CD4-positive, alpha-beta T cell treated with Interleukin-17A for 1 hour (primary cell): ENCODE measurements at places on chromosomes 13 and 19.

DNA sequence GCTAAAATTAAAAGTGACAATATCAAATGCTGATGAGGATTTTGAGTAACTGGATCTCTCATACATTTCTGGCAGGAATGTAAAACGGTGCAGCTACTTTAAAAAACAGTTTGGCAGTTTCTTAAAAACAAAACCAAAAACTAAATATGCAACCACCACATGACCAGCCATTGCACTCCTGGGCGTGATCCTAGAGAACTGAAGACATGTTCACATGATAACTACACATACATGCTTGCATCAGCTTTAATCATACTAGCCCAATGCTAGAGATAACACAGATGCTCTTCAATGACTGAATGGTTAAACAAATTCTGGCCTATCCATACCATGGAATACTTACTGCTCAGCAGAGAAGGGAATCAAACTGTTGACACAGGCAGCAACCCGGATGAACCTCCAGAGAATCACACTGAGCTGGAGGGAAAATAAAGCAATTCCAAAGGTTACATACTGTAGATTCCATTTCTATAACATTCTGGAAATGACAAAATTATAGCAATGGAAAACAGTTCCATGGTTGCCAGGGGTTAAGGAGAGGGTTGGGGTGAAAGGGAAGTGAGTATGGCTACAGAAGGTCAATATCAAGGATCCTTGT, 25.5 kb upstream of the NAXD start:
- DNase-seq = no peak

DNA sequence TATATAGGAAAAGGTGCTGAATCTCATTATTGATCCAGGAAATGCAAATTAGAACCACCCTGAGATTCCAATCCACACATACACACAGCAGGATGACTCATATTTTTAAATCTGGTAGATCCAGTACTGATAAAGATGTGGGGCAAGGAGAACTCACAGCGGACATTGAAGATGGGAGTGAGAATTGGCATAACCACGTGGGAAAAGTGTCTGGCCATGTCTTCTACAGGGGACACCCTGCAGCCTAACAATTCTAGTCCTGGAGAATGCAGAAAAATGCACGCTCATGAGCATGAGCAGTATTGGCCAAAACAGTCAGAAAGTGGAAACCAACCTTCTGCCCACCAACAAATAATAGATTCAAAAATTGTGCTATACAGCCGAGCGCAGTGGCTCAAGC, 13.5 kb upstream of the BCL3 start:
- DNase-seq = no peak

DNA sequence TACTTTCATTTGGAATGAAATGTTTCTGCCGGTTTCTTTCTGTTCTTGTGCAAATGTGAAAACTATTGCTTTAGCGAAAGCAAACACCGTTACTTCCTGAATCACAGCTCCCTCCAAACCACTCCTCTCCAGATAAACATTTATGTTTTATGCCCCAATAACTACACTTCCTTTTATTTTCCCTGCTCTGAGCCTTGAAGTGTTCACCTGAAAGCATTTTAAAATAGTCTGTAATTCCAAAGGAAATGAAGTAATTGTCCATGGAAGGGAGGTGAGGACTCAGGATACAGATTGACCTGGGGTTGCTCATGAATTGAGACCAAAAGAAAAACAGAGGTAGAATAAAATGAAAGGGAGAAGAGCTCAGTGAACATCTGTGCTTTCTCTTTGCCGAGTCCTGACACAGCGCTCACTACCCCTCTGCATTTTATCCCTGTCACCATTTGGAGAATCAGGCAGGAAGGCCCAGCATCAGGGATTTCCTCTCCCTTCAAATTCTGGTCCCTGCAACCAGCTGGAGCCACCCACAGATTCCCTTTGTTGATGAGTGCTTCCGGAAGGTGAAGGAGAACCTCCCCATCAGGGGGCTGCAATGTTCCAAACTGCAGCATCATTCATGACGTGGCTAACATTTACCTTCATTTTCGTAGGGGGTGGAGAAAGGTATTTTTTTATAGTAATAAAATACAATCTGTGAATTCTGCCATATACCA, 171.9 kb downstream of the ITGBL1 start:
- DNase-seq = no peak

- no peak for DNase-seq
These were observed 657.4 kb upstream of the ATXN8OS start for GRCh38 chr13:69450245-69450644.

DNA sequence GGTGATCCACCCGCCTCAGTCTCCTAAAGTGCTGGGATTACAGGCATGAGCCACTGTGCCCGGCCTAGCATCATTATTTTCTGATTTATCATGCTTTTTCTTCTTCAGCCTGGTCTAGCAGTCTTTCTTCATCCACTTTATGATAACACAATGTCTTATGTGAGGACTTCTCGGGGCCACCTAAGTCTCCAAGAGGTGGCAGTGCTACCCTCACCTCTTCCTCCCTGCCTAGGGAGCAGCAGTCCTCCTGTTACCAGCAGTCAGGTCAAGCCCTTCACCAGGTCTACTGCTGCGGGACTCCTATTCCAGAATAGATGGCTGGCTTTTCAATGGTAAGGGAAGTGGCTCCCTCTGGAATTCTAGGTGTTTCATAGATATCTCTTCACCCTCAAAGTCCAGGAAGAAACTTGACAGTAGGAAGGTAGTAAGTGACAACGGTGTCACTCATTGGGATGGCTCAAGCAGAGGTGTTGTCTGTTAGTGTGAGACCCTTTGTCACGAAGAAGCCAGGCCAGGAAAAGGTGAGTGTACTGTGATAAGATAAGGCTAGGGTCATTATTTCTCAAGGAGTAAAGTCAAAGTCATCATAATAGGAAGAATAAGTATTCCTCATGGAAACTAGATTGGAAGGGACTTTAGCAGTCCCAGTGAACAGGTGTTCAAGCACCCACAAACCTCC, 164.0 kb downstream of the KLF5 start:
- no peak for DNase-seq

DNA sequence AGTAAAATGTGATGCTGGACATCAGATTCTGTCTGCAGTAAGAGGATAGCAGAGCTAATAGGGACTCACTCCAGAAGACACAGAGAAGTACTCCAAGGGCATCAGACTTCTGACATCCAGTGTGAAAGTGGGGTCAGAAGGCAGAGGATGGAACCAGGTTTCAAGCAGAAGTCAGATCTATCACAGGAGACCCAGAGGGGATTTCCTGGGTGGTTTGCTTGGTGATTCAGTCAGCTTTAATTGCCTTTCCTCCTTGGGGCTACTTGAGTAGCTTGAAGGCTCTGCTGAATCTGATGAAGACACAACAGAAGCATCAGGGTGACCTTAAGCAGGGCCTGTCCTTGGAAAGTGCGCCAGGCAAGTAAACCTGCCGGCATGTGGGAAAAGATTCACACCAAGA, 300.6 kb downstream of the COG6 start:
- DNase-seq = peak; percentile 30

DNA sequence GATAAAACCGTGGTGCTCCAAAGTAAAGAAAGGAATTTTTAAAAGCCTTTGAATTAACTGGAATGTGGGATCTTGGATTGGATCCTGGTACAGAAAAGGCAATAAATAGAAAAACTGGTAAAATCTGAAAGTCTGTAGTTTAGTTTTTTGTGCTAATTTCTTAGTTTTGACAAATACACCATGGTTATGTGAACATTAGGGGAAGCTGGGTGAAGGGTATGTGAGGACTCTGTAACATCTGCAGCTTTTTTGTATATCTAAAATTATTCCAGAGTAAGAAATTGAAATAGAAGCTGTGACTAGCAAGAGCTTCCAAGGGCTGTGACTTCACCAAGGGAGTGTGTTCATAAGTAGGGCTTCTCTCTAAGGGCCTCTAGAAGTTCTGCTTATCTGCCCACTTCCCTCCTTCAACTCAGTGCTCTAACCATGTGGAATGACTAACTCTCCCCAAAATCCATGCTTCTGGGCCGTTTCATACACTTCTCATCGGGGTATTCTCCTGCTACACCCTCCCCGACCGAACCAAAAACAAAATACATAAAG, 26.5 kb downstream of the ARHGAP35 start:
- no peak for DNase-seq

DNA sequence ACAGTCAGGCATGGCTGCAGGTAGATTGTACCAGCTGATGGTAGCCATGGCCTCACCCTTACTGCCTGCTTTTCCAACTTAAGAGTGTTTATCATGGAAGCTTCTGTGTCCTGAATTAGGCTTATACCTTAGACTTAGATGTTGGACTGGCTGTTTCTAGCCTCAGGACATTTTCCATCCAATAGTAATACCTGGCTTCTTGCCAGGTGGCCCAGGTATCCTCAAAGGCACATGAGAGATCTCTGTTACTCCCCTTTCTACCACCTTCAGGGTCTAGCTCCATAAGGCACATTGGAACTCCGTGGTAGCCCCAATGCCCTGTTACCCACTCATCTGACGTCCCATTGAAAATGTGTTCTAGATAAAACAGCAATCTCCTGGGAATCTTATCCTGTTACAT, 407.5 kb downstream of the SPRY2 start:
- DNase-seq = no peak

- DNase-seq = no peak
These were observed 26.5 kb downstream of the MYCBP2 start for GRCh38 chr13:77300176-77301037.

- DNase-seq = no peak
These were observed 2.6 kb upstream of the ZNF559 start for GRCh38 chr19:9321338-9321737.

DNA sequence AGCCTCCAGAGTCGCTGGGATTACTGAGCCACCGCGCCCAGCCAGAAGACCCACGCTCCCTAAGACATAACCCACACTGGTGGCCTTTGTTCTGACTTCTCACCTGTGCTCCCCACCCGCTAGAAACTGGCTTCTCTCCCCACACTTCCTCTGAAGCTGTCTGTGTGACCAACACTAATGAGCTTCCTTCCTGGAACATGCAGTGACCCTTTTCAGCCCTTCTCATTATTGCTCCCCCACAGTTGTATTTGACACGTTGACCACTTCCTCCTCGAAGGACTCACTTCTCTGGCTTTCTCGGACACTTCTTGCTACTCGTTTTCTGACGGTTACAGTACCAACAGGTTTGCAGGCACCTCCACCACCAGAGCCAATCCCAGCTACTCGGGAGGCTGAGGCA, 10.9 kb downstream of the NCR1 start:
- peak; percentile 2 for DNase-seq

DNA sequence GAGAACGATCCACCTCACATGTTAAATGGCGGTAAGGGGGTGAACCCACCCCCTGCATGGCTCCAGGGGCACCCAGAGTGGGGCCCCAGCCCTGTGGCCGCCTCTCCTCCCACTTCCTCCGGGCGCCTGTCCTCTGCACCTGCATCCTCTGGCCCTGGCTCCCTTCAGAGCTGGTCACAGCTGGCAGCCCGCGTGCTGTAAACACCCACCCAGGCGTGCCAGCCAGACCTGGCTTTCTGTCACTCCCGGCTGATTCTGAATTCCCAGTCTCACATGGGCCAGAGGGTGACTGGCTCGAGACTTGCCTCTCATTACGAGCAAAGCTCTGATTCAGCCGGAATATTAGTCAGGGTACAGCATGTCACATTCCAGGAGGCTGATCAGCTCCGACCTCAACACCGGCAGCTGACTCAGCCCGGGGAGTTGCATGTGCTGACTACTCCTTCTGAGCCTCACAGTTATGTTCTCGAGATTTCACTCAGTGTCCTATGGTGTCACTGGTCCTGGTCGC, 75.1 kb downstream of the GNG7 start:
- DNase-seq = no peak

- DNase-seq = no peak
These were observed 3.6 kb upstream of the KLK14 start for GRCh38 chr19:51086153-51086850.

- DNase-seq = no peak
These were observed 10.8 kb downstream of the GYS1 start for GRCh38 chr19:48982280-48982679.

- DNase-seq = peak; percentile 76
These were observed 706 bp downstream of the P2RY11 start for GRCh38 chr19:10112037-10112761.

DNA sequence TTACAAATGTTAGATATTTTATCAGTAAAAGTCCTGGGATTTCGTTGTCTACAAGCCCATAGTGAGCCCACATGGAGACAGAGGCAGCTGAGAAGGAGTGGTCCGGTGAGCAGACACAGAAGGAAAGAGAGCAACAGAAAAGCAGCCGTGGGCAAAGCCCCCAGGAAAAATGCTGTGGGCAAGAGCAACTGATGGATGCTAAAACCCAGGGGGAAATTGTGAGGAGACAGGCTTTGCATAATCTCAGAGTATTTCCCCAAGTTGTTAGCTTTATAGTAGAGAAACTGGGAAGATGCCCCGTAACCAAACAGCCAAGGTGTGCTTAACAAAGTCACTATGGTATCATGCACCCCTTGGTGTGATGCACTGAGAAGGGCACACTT, 35.1 kb downstream of the GJA3 start:
- no peak for DNase-seq

GRCh38 chr13:93225610-93226009, 997 bp upstream of the GPC6 start:
- no peak for DNase-seq

- DNase-seq = peak; percentile 38
These were observed 24.0 kb downstream of the USP12 start for GRCh38 chr13:27147530-27148170.

DNA sequence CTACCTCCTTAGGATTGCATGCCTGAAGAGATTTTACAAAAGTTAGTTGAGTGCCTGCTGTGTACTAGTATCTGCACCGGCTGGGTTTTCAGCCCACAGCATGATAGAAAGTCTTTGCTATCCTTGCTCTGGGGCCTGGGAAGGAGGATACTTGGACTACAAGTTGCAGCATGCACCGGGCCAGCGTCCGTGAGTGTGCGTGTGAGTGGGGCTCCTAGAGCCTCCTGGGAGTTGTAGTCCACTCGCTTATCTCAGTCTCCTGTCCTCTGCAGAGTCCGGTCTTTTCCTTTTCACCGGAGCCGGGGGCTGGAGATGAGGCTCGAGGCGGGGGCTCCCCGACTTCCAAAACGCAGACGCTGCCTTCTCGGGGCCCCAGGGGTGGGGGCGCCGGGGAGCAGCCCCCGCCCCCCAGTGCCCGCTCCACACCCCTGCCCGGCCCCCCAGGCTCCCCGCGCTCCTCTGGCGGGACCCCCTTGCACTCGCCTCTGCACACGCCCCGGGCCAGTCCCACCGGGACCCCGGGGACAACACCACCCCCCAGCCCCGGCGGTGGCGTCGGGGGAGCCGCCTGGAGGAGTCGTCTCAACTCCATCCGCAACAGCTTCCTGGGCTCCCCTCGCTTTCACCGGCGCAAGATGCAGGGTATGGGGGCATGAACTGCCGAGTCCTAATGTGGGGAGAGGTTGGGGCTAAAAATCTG, 20.6 kb downstream of the BRSK1 start:
- DNase-seq = peak; percentile 30

GRCh38 chr13:78910147-78910546, 251.2 kb upstream of the OBI1 start:
- DNase-seq = no peak
